Mononuclear cell (primary cell): ENCODE measurements at places on chromosomes 2 and 18. TPM values are rescaled to one million over a fixed set of nuclear protein-coding genes. Genes with fewer than 3 reads are reported as not detected.

MMADHC gene
- 135 TPM for total RNA-seq

POTEI gene
- total RNA-seq: under 0.01 TPM

MYL12A gene
- 475 TPM for total RNA-seq

RAB27B gene
- total RNA-seq: 14.3 TPM

SATB2 gene
- 0.73 TPM for total RNA-seq

GAREM2 gene
- 1.0 TPM for total RNA-seq

KIF5C gene
- total RNA-seq: 4.4 TPM

MEP1B gene
- total RNA-seq: not detected

RPRD1A gene
- total RNA-seq: 34.3 TPM

FIGN gene
- total RNA-seq: not detected

DUSP11 gene
- 84.5 TPM for total RNA-seq

MYO5B gene
- under 0.01 TPM for total RNA-seq

POTEC gene
- not detected for total RNA-seq

CDKL4 gene
- not detected for total RNA-seq

ARHGAP15 gene
- total RNA-seq: 334 TPM

PSD4 gene
- 47.2 TPM for total RNA-seq

RNF152 gene
- total RNA-seq: 0.73 TPM

MAL gene
- 30.4 TPM for total RNA-seq

GPR39 gene
- not detected for total RNA-seq

LAMA1 gene
- total RNA-seq: not detected
